Cardiac fibroblast (primary cell): ENCODE measurements at places on chromosomes 2 and 18.

- DNase-seq = no peak
Observed at GRCh38 chr18:55356815-55357214, 231.2 kb downstream of the TCF4 start.

GRCh38 chr2:12504443-12504842 lies 212.3 kb upstream of the TRIB2 start:
- DNase-seq = peak; percentile 49

- peak; percentile 17 for DNase-seq
Observed at GRCh38 chr18:44973282-44973681, 292.6 kb downstream of the SETBP1 start.

DNA sequence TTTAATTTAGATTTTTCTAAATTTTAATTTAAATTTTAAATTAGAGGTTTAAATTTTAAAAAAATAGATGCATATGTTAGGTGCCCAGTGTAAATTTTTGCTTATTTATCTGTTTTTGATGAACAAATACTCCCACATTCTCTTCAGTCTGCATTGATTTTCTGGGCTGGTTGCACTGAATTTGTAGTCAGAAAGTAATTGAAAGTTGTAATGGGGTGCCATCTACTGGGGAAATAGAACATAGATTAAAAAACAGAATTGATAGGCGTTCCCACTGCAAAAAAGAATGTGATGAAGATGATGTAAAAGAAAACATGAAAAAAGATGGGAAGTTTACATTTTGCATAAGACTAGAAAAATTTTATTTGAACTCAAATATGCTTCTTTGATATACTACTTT lies 51.7 kb upstream of the CCDC85A start:
- peak; percentile 73 for DNase-seq

- DNase-seq = no peak
Observed at GRCh38 chr2:241036964-241037421, 38.6 kb downstream of the SNED1 start.

GRCh38 chr2:240886023-240886565 lies 9.9 kb downstream of the MAB21L4 start:
- no peak for DNase-seq

- DNase-seq = no peak
Observed at GRCh38 chr18:24019641-24020331, 5.2 kb downstream of the TTC39C start.

DNA sequence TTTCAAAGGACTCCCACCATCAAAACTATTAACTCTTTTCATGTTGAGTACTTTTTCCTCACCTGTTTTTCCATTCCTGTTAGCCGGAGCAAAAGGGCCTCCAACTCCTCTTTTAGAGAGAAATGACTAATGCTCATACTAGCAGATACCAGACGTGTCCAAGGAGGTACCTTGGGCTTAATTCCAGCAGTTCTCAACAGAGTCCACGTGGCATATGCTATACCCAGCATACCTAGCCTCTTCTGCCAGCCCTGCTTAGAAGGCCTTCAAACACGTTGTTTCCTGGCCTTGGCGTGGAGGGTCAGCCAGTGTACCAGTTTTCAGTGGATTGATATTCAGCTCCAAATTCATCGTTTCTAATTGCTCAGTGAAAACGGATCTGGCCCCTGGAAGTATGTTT lies 123.9 kb downstream of the MGAT5 start:
- DNase-seq = no peak

DNA sequence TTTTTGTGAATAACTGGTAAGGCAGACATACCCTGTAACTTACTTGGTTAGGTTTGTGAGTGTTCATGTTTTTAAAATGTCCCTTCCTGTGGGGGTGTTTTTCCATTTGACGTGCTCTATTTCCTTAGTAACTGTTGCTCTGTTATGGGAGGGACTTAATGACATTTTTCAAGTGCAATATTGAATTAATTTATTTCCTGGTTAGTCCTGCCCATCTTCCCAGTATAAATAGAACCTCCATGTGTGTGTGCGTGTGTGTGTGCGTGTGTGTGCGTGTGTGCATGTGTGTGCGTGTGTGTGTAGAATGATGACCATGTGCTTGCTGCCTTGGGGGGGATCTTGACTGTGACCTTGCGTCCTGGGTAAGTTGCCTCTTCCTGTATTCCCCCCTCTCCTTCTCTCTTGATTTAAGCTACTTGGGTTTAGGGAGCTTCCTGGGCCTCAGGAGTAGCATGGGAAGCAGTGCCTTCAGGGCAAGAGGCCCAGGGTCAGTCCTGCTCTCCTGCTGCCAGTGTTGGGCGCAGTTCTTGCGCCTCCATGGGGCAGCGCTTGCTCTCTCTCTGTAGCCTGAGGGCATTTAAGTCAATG lies 163.9 kb downstream of the LDLRAD4 start:
- DNase-seq = peak; percentile 78

DNA sequence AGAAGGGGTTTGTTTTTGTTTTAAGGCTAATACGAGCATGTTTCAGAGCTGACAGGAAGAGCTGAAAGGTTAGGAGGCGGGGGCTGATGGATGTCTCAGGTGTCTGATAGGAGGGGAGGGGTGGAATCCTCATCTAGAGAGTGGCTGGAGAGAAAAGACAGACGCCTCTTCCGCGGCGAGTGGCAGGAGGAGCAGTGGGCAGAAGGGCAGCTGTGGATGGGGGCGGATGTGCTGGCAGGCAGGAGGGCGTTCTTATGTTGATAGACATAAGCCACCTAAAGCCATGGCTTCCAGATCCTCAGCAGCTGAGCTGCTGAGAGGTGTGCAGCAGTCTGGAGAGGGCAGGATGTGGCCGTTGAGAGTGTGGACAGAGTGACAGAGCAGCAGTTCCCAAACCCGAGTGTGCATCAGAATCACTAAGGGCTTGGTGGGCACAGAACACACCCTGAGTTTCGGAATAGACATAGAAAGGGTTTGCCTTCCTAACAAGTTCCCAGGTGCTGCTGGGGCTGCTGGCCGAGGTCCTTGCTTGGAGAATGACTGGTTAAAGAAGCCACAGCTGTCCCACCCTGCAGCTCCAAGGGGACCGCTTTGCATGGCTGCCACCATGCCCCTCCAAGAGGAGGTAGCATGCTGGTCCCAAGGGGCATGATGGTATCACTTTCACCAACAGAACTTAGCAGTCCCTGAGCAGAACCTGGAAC lies 3.0 kb upstream of the ITM2C start:
- DNase-seq = no peak

DNA sequence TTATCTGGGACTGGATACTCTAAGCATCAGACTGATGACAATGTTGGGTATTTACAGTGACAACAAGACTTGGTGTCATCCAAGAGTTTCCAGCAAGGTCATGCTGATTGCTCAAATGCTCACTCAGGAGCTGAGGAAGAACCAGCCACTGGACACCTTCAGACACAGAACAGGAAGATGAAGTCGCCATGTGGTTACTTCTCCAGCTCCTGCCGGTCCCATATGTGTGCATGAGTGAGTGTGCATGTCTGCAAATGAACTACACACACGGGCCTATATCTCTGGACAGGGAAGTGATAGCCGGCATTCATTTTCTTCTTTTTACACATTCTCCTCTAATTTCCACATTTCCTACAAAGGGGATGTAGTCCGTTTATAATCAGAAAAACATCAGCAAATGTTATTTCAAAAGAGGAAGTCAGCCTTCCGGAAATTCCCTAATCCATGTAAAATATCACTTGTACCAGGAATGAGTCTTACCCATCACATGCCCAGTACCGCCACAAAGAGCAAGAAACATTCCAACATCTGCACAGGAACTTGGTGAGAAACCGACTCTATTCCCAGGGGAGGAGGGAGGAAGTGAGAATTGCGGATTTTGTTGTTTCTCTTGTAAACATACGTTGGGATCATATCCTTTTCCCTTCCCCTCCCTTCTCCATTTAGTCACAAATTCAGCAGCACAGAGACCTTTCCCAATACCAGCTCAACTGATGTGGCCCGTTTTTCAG lies 10.8 kb downstream of the RFX8 start:
- peak; percentile 99 for DNase-seq

GRCh38 chr2:184444217-184444616 lies 154.1 kb upstream of the ZNF804A start:
- DNase-seq = no peak

DNA sequence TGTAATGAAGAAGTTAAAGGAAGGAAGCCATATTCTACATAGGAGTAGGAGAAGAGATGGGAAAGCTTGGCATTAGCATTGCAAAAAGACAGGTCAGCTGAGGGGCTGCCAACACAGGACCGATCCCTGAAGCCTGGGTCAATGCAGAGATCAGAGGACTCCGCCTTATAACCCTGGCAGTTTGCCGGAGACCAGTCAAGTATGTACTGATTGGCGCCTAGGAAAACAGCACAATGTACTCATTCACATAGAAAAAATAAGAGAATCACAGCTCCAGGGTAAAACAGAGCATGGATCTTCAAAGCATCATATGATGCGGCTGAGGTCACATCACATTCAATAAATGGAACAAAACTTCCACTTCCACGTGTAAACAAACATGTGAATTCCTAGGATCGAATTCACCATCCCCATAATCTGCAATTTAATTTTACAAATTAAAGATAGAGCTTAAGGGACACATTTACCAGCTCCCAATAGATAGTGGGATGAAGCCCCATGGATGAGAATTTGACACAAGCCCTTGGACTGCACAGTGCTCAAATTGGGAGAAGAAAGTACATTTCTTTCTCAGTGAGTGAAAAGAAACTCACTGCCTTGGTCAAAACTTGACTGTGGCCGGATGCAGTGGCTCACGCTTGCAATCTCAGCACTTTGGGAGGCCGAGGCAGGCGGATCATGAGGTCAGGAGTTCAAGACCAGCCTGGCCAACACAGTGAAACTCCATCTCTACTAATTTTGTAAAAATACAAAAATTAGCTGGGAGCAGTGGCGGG lies 135.0 kb upstream of the KLHL14 start:
- no peak for DNase-seq

DNA sequence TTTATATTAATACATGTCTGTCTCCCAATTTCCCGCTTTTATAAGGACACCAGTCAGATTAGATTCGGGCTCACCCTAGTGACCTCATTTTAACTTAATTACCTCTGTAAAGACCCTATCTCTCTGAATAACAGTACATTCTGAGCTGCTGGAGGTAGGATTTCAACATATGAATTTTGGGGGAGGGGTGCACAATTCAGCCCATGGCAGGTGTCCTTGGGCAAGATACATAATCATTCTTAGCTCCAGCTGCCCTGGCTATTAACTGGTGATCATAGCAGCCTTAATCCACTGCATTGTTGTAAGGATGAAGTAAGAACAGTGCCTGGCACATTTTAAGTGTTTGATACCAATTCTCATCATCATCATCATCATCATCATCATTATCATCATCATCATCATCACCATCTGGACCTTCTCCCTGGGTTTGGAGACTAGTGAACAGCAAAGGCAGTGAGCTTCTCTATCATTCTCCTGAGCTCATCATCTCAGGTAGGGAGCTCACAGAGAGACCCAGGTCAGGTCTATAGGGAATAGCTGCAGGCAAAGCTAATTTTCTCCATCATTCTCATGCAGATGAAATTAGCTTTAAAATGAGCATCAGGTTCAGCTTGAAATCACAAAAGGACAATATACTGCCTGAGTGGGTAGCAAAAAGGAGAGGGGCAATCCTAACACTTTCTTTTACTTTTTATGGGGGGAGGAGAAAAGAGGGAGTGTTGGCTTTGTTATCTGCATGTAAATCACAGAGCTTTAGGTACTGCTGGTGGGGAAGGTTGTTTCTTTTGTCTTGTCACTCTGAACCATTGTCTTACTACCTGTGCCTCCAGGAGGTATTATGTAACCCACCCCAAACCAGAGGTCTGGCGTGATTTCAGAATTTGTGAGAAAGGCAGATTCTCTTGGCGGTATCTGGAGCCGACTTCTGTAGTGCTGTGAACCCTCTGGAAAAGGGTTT lies 125.5 kb upstream of the SPRED2 start:
- DNase-seq = no peak

DNA sequence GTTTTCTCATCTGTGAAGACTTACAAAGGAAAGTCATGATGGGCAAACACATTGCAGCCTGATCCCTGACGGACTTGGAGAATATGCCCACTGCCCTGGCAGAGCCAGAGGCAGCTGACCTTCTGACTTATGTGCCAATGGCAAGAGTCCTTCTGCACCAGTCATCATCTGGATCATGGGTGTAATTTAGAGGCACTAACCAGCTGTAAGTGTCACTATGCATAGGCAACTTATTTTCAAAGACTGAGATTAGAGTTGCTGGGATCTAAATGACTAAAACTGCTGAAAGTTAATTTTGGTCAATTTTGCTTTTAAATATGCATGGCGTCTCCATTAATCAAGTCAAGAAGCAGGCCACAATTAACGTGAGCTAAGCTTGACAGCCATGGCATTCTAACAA lies 261.2 kb downstream of the BCL11A start:
- no peak for DNase-seq
